Astrocyte of the hippocampus (primary cell): ENCODE measurements at places on chromosomes 1 and 21.

DNA sequence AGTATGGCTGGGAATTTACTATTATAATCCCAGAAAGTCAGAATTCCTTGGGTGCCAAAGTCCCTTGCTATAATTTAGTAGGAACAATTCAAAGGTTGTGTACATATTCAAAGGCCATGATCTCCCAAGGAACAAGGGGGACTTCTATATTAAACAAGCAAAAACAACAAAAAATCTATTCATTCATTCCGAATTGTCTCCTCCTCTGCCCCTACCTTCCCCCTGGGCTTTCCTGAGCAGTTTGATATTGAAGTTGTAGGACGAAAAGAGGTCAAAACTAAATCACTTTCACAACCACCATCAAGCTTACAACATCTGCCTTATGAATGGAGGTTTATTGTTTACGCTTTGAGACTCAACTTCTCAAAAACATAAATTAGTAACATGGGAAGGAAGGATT, 35.3 kb upstream of the SOD1 start:
- DNase-seq, result no peak

- DNase-seq, result no peak
Observed at GRCh38 chr21:43997766-43998742, 14.1 kb upstream of the TRAPPC10 start.

DNA sequence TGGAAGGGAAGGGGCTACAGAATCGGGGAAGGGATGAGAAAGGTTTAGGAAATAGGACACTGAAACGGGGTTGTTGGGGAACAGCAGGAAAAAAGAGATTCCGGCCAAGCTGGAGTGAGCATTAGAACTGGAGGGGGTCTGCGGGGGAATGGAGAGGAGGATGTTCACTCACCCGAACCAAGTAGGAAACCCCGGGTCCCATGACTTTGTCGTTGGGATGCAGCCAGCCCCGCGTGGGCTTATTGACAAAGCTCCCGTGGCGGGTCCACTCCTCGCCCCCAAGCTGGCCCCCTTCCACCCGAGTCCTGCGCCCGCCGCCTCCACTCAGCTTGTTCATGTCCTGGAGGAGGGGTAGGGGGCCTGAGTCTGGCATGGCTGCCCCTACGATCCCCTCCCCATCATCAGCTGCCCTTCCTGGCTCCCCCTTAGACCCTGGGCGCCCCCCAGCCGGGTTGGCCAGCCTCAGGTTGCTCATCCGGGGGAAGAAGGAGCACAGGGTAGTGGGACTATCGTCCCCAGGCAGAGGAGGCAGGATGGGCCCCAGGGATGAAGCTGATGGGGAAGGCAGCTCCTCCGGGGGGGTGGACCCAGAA, 591 bp downstream of the SHC1 start:
- peak; percentile 22 for DNase-seq

DNA sequence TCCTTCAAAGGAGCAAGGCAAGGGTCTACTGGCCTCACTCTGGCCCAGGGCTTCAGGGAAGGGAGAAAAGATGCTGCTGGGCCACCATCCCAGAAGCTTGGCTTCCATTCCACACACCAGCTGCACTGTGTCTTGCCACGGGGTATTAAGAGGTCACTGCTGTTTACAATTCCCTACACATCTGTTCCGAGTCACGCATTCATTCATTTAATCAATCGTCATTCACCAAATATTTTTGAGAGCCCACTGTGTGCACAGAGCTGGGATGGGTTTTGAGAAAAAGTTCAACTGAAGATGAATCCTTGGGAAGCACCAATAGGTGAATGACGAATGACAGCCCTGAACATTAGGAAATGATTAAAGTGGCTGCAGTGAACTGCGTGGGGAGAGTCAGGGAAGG, 101.7 kb downstream of the NAV1 start:
- no peak for DNase-seq

DNA sequence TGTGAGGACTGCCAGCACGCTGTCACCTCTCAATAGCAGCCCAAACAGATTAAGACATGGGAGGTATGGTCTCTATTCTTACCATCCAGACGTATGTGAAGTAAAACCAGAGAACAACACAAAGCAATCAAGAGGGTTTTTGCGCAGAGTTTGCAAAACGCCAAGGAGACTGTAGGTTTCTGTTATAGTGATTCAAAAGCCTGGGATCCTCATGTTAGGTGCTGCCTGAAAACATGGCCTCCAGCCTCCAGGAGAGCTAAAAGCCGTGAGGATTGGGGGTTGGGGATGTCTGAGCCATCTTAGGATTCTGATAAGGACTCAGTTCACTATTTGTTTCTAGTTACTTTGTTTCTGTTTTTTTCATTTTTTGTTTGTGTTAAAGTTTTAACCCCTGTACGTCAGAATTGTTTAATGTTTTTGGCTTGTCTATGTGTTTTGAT, 4.2 kb upstream of the CCT8 start:
- peak; percentile 42 for DNase-seq

GRCh38 chr1:218123968-218124367, 161.1 kb upstream of the RRP15 start:
- peak; percentile 3 for DNase-seq

GRCh38 chr1:24562625-24563024, 6.7 kb downstream of the NCMAP start:
- DNase-seq, result peak; percentile 26

DNA sequence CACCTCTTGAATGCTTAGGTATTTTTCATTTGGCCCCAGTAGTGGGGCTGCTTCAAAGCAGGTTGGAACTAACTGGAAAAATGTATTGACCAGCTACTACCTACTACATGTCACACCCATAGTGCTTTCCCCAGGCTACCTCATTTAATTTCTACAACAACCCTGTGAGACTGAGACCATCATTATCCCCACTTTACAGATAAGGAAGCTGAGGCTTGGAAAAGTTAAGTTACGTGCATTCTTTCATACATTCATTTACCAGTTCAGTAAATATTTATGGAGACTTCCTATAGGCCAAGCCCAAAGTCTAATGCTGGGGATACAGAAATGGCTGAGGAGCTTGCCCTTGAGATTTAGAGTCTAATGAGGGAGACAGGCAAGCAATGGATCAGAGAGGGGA, 14.5 kb upstream of the PADI3 start:
- no peak for DNase-seq

- DNase-seq, result no peak
Observed at GRCh38 chr1:245054105-245054504, 100.7 kb upstream of the KIF26B start.

GRCh38 chr1:26158908-26159742, at the start of gene FAM110D:
Gene FAM110D (plus strand): TSS chr1:26159079. CDS start chr1:26161292, 2,213 bp downstream.
- no peak for DNase-seq

DNA sequence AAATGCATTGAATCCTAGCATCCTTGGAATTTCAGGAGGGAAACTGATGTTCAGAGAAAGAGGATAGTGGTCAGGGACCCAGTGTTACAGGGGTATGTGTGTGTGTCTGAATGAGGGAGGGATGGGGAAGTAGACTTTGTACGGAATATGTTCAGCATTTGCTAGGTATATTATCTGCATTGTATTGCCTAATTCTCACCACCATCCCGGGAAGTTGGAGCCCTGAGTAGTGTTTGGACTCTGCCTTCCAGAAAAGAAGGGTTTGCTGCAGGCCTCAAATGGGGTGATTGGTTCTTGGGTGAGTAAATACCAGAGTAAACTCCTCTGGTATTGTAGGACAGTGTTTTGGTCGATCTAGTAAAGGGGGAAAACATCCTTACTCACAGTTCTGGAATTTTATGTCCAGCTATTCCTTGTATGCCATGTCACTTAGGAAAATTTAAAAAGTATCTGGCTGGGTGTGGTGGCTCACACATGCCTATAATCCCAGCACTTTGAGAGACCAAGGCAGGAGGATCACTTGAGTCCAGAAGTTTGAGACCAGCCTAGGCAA, 7.1 kb upstream of the ZNF496 start:
- DNase-seq, result peak; percentile 33

DNA sequence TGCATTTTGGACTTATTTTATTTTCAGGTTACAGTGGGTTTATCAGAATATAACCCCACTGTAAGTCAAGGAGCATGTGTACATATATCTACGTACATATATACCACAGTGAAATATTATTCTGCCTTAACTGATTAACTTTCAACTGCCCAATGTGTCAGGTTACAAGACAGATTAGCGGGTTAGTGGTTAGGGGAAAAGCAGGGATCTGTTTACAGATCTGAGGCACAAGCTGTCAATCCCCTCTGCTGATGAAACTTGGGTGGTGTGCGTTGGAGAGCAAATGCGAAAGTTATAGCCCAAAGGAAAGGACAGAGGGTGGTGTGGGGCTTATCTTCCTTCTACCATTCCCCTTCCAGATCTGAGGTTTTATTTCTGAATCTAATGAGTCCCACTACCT, 238.2 kb upstream of the KCNK2 start:
- no peak for DNase-seq

DNA sequence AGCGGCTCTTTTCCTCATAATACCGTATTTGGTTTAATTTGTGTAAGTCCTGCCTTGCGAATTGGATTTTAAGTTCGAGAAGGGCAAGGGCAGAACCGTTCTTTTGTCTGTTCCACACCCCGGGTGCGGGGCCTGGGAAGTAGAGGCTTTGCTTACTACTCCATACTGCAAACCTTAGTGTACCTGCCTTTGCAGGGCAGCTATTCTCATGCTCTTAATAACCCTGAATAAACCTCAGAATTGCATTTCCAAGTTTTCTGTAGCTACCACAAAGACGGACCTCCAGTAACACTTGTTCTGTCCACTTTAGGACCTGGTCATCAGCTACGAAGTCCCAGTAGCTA, 657 bp upstream of the HNRNPU start:
- no peak for DNase-seq

GRCh38 chr1:186534401-186534800, 73.5 kb upstream of the PDC start:
- no peak for DNase-seq

DNA sequence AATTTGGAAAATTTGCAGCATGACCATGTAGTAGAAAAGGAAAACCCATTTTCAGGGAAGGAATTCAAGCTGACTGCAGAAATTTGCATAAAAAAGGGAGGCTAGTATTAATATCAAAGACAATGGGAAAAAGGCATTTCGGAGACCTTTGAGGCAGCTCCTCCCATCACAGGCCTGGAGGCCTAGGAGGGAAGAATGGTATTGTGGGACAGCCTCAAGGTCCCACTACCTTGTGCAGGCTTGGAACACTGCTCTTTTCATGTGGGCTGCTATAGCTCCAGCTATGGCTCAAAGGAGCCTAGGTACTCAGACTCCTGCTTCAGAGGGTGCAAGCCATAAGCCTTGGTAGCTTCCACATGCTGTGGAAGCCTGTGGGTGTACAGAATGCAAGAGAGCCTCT, 139.3 kb downstream of the C1orf94 start:
- no peak for DNase-seq

DNA sequence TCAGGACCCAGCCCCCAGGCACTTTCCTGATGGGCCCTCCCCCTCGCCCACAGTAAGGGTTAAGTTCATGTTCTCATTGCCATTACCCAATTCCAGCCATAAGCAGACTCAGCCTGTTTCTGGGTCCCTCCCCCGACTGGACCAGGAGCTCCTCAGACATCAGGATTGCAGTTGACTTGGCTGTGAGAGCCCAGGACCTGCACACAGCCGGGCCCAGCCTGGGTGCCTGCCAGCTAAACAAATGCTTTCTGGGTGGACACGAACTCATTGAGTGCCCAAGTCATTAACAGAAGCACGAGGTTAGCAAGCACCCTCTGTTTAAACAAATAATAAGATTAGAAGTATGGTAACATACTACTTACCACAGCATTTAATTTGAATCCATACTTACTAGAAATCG, 147.9 kb upstream of the POU3F1 start:
- DNase-seq, result no peak

DNA sequence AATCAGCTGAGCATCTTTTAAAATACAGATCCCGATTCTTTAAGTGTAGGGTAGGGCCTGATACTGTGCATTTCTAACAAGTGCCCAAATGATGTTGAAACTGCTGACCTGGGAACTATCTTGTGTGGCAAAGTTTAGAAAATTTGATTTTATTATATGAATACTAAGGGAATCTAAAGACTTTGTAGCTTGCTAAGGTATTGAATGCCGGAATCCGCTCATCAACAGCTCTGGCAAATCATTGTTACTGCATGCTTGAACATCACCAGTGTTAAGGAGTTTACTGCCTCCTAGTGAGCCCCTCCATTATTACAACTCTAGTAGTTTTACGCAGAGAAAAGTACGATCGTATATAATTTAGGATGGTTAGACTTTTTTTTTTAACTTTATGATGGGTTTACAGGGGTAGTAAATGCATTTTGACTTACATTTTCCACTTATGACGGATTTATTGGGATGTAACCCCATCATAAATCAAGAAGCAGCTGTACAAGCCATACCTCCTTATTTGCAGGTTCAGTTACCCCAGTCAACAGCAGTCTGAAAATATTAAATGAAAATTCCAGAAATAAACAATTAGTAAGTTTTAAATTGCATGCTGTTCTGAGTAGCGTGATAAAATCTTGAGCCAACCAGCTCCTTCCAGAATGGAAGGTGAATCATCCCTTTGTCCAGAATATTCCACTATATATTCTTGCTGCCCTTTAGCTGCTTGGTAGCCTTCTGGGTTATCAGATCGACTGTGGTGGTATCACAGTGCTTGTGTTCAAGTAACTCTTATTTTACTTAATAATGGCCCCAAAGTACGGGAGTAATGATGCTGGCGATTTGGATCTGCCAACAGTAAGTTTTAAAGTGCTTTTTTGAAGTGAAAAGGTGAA, 892 bp downstream of the TYW3 start:
- peak; percentile 86 for DNase-seq

GRCh38 chr1:207849646-207850045, 61.3 kb downstream of the CD34 start:
- DNase-seq, result no peak

DNA sequence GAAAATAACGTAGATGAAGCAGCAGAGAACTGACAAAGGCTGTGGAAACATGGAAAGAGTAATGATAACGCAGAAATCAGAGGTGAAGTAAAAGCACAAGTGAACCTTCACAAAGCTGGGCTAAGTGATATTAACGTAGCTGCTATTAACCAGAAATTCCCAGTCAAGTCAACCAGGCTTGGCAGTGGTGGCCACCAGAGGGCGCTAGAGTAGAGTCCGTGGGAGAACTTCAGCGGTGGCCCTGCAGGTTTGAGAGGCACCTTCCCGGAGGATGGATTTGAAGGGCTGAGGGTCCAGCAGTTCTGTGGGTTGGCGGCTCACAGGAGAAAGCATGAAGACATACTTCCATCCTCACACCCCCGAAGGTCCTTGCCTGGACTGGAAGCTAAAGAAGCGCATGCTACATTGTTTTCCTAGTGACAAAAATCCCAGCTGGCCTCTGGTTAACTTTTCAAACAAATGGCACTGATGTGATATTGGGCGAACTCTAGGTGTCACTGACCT, 81.7 kb upstream of the ZNF648 start:
- DNase-seq, result peak; percentile 94

GRCh38 chr1:171828794-171829193, 12.5 kb upstream of the DNM3 start:
- DNase-seq, result no peak

GRCh38 chr1:220527908-220528678, at the start of gene MARK1:
Gene MARK1 (plus strand): TSS chr1:220528136. CDS start chr1:220528823, 687 bp downstream.
- peak; percentile 82 for DNase-seq

- DNase-seq, result no peak
Observed at GRCh38 chr1:110321846-110322245, 17.3 kb upstream of the RBM15 start.

DNA sequence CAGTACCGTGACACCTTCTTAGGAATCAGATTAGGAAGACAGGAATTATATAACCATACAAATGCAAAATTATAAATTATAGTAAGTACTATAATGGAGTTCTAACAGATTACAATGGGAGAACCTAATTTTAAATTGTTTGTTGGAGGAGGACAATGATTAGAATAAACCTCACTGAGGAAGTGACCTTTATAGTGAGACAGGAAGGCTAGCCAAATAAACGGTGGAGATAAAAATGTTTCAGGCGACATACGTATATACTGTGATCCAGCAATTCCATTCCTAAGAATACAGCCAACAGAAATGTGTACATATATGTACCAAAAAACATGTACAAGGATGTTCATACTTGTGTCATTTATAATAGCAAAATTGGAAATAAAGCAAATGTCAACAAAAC, 15.2 kb downstream of the SYNJ1 start:
- DNase-seq, result no peak
